ENCODE measurements at places on chromosomes 1 and 21. TPM values are rescaled to one million over a fixed set of nuclear protein-coding genes. Genes with fewer than 3 reads are reported as not detected.

LCE2C gene
- not detected for total RNA-seq

DNA sequence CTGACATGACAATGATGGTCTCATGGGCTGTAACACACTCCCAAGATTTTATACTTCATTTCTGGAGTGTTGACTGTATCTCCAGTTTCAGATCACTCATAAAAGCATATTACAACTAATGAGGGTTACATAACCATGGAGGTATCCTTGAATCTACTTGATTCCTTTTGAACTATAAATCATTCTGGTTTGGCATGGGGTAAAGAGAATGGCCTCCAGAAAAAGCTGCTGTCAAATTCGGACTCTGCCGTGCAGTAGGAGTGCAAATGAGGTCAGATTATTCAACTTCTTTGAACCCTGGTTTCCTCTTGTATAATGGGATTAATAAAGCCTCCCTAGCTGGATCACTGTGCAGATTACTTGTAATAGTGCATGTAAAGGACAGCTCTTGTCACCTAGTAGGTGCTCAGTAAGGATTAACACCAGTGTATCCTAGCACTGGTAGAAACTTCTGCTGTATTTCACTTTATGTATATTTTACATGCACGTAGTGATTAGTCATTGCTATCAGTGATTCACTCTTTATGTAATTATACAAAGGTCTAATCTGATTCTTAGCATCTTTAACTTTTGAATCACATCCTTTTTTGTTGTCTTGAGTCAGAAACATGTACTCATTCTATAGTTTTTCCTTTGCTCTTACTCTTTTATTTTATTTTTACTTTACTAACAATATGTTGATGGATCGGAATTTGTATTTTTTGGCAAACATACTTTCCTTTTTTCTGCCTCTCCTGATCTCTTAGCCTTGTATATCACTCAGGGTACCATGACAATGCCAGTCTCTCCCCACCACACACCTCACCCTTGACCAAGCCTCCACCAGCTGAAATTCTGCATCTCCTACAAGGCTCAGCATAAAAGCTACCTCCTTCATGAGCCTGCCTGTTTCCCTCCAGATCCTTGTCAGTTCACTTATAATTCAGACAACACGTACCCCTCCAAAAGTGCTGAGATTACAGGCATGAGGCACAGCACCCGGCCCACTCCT lies 3.2 kb downstream of the LRRC8C start:
- no peak for DNase-seq

DNA sequence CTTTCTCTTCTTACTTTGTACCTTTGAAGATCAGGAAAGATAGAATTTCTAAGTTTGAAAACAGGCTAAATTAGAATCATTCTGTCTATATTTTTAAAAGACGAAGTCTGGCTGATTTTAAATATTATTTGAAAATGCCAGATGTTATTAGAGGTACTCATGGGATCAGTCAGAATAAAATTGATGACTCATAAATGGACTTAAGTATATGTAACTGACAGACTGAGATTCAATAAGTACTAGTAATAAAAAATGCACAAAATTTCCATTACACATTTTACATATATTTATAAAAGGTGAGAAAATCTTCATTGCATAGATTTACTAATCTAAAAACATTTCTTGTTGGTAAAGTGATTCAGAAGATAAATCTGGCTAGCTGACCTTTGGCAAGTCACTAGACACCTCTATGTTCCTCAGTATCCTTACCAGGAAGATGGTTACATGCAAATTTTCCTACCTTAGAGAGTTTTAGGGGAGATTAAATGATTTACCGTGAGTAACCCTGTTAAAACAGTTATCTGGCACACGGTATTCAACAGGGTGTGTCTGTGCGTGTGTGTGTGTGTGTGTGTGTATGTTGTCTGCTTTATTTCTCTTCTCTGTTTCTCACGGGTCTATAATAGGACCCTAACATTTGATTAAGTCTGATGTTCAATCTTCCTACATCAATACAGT lies 189.0 kb downstream of the RUNX1 start:
- no peak for DNase-seq

IFNLR1 gene
- not detected for total RNA-seq

GRCh38 chr1:153552335-153552734 lies 3.3 kb upstream of the S100A3 start:
- DNase-seq = peak; percentile 28

GRCh38 chr1:158992787-158993312 lies 16.9 kb upstream of the IFI16 start:
- DNase-seq = no peak

DNA sequence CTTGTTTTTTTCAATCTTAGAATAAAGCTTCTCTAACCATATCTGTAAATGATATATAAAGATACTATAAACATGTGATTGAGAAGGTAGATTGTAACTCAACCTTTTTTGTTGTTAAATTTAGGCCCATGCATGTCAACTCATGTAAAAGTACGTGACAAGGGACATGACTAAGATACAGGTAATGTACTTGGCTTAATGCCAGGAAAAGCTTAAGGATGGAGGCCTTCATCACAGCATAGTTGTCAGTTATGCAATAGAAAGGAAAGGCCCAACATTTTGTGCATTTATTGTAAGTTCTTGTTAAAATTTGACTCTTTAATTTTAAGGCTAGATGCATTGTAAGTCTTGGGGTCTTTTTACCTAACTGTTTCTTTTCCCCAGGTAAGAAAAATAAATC lies 305.1 kb downstream of the LTN1 start:
- no peak for DNase-seq

- DNase-seq = no peak
These were observed 217.6 kb upstream of the SAMSN1 start for GRCh38 chr21:14763695-14764064.

F13B gene
- total RNA-seq = not detected

- DNase-seq = no peak
These were observed 332.0 kb downstream of the OLFM3 start for GRCh38 chr1:101664726-101665125.

GRCh38 chr1:170309389-170310013 lies 163.7 kb downstream of the NTMT2 start:
- no peak for DNase-seq

GRCh38 chr21:39033878-39034589 lies 149.2 kb downstream of the PSMG1 start:
- peak; percentile 16 for DNase-seq

DNA sequence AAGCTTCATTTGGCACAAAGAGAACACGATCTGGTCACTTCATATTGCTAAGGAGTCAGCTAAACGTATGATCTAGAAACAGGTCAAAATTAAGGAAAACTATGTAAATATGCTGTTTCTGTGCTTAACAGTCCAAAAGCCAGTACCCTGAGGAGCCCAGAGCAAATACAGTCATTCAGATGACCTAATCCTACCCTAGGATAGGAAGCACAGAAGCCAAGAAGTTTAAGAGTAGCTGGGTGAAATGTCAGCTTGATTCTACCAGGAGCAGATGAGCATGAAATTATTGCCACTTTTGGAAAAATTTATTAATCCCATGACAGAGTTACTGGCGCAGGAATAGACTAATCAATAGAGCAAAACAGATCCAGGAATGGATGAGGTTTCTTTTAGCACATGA lies 18.3 kb downstream of the SORT1 start:
- no peak for DNase-seq

GRCh38 chr21:44391345-44392091 lies 38.1 kb downstream of the TRPM2 start:
- no peak for DNase-seq

DHRS3 gene
- total RNA-seq = not detected

- no peak for DNase-seq
These were observed 78.4 kb downstream of the KCND3 start for GRCh38 chr1:111911061-111911460.

- no peak for DNase-seq
These were observed 10.1 kb upstream of the DDAH1 start for GRCh38 chr1:85475055-85475454.

DNA sequence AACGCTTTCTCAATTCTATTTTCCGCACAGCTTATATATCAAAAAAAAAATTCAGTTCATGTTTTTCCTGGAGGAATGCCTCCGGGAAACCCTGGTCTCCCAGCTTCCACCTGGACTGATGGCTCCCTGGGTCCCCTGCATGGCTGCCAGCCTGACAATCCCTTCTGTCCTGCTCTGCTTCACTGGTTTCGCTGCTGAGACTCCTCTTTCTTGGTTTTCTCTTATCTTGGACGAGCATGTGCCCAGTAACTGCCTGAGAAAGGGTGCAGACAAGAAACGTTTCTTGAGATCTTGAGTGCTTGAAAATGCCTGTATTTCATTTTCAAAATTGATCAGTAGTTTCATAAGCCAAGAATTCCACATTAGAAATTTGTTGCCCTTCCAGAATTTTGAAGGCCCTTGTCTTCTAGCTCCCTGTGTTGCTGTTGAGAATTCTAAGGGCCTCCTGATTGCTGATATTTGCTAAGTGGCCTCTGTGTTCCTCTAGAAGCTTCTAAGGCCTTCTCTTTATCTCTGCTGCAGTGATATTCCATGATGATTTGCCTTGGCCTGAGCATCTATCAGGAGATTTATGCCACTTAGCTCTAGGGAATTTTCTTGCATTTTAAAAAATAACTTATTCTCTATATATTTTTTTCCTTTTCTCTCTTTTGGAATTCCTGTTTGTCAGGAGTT lies 44.7 kb downstream of the ETS2 start:
- DNase-seq = no peak

DNA sequence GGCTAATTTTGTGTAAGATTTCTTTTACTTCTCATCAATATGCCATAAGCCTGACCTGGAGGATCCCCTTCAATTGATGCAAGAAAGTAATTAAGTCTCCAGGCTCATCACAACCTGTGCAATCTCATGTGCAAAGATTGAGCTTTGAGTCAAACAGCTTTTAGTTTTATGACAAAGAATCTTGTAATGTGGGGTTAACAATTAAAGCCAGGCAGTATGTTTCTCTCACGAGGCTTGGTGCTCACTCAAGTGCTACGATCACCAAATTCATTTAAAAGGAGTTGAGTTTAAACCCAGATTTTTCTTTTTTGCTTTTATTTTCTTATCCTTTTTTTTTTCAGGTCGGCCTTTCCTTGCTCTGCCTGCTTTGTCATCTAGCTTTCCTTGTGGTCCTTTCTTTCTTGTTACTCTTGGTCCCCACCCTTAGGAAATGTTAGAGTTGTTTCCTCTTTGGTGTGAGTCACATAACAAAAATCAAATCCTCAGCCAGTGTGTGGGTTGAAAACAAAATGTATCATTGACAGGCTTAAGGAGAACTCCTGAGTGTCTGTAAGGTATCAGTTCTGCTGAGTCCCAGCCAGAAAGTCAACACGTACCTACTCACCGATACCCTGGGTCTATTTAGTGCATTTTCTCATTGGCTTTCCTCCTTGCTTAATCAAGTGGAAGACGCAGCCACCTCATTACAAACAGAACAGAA lies 1037.2 kb downstream of the ADGRL2 start:
- DNase-seq = no peak

- DNase-seq = peak; percentile 53
These were observed 104.0 kb upstream of the OLIG2 start for GRCh38 chr21:32921632-32922230.

TFF1 gene
- not detected for total RNA-seq

PADI1 gene
- not detected for total RNA-seq

PYHIN1 gene
- not detected for total RNA-seq

ST6GALNAC3 gene
- 70.7 TPM for total RNA-seq

DNA sequence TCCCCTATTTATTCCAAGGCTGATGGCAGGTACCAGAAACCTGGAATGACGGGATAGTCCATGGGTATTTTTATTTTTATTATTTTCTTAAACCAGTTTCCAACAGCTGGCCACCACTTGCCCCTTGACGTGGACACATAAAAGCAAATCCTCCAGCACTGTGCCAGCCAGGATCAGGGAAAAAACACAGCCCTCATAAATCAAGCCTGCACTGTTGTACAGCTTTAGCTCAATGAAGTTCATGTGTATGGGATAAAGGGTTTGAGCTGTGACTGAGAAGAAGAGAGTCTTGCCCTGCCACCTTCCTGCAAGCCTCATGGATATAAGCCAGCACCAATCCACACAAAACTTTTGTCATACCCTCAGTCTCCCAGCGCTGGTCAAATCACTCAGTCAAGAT lies 303.8 kb upstream of the SPAG17 start:
- DNase-seq = no peak

DNA sequence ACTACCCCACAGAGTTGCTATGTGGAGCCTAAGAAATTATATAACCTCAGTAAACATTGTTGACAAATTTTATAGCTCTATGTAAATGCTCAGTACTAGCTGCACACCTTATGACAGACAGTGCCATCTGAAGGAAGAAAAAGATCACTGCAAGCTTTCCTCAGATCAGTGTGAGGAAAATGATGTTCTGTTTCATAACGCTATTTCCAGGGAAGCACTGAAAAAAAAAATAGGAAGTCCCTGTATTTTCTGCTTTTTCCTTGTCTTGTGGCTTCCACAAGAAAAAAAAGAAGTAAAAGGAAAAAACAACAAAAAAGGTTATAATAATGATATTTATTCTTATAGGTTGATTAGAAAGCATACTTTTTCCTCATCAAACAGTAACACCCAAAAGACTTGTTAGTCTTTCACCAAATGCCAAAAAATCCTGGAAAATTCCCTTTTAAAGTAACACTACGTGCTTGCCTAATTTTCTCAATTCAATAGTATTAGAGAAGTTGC lies 23.2 kb downstream of the LYST start:
- DNase-seq = peak; percentile 58

- no peak for DNase-seq
These were observed at the start of gene HES5 for GRCh38 chr1:2529784-2530512. Gene HES5 (minus strand): TSS chr1:2530263. CDS start chr1:2530164, 99 bp downstream.

FAM151A gene
- not detected for total RNA-seq

All from SK-MEL-5 (cell line).